ENCODE measurements at places on chromosomes 7 and 10.

GRCh38 chr10:58104351-58104751, 163.3 kb downstream of the IPMK start:
- DNase-seq, result no peak

DNA sequence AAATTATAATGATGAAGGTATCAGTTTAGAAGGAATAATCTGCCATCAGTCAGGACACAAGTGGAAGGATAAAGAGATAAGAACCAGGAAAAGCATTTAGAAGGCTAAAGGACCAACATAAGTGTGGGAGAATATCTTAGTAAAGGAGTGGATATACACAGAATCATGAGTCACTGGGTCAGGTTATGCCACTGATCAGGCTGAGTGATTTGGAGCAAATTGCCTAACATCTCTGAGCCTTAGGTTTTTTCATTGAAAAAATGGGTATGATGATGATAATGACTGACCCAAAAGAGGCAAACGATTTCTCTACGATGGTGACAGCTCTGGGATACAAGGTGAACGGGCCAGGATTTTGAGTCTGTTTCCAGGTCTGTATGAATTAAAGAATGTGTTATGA, 2.8 kb upstream of the CUL1 start:
- no peak for DNase-seq

GRCh38 chr7:41698726-41699125, 4.2 kb downstream of the INHBA start:
- DNase-seq, result no peak

GRCh38 chr7:112596981-112597380, 116.2 kb downstream of the LSMEM1 start:
- no peak for DNase-seq

GRCh38 chr10:78778444-78779338, 290.1 kb upstream of the ZMIZ1 start:
- DNase-seq, result no peak

GRCh38 chr7:153036396-153037063, 277.0 kb downstream of the ACTR3B start:
- DNase-seq, result no peak

DNA sequence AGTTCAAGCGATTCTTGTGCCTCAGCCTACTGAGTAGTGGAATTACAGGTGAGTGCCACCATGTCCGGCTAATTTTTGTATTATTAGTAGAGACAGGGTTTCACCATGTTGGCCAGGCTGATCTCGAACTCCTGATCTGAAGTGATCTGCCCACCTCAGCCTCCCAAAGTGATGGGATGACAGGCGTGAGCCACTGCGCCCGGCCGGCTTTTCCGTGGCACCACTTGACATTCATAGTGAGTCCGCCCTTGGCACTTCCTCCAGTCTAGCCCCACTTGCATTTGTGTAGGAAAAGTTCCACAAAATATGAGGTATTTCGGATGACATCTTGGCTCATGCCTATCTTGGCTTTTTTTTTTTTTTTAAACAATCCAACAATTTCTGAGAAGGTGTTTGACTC, 128.1 kb upstream of the ACBD5 start:
- DNase-seq, result no peak

GRCh38 chr10:129764011-129764900, 199.8 kb downstream of the EBF3 start:
- DNase-seq, result no peak

DNA sequence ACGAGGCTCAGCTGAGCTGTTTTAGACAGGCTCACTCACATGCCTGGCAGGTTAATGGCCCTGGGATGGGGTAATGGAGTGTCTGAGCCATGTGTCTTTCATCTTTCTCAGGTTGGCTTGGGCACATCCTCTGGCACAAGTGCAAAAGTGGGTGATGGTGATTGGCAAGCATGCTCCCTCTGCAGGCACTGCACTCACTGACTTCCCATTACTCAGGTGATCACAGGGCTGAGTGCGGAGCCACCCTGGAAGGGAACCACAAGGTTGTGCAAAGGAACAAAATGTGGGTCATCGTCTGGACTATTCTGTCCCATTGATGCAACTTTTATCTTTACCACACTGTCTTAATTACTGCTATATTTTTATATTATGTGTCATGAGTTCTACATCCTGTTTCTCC, 244.1 kb upstream of the AKR1E2 start:
- DNase-seq, result no peak

DNA sequence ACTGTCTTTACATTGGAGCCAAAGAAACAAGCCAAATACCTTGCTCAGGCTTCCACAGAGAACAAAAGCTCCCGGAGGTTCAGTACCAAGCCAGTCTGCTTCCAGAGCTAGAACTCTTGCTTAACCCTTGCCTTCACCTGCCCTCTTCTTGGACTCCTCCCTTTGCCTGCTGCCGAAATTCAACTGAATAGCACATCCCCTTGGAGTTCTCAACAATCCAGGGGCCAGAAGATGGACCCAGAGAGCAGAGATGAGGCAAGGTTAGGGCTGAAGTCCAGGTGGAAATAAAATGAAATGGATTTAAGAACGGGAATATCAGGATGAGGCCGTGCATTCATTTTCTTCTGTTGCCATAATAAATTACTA, 876 bp upstream of the PIK3AP1 start:
- DNase-seq, result no peak

- DNase-seq, result no peak
Measured at GRCh38 chr10:113423981-113424721, 128.7 kb upstream of the HABP2 start.

DNA sequence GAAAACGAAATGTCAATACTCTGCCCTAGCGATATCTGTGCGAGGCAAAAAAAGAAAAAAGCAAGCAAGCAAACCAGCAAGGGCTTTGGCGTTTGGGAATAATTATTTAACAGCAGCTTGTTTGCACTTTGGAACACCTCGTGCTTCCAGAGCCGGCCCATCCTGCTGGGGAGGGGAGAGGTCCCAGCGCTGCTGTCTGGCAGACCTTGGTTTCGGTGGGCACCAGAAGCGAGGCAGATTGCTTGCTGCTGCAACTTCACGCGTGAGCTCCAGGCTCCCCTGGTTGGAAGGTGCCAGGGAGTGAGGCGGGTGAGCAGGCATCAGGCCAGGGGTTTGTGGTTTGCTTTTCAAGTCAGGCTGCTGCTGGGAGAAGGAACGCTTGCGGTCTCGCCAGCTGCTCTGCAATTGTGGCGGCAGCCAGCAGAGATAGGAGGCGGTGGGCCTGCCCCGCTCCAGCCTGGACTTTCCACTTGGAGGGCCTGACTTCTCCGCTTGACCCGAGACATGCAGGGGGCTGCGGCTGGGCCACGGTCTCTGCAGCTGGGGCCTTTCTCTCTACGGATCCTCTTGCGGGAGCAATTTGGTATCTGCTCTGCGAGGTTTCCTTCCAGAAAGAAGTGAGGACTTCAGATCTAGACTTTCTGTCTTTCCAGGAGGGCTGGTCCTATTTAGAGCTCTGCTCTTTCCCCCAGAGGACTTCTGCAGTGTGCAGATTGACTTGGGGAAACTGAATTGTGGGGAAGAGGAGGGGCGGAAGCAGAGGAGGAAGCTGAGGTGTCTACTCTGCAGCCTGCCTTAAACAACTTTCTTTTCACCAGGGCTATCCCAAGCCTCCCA, 131.4 kb downstream of the PRPF18 start:
- DNase-seq, result no peak

Measured in stimulated activated CD8-positive, alpha-beta memory T cell treated with anti-CD3 and anti-CD28 coated beads, Interleukin-2, amount 100 ng/mL, for 1 hour (primary cell).